ENCODE measurements at places on chromosomes 1 and 21.

DNA sequence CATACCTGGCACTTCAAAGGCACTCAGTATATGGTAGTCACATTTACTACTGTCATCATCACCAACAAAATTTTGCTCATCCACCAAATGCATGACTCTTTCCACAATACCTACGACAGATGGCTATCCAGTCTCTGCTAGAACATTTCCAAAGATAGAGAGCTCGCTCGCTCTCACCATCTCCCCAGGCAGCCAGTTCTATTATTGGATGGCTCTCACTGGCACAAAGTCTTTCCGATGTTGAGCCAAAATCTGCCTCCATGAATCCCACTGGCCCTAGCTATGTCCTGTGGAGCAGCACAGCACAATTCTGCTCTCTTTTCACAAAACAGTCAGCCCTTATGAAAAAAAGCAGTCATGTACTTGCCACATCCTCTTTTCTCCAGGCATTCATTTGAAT is 102.1 kb downstream of the DAB1 start:
- DNase-seq = no peak

- DNase-seq = no peak
Measured at GRCh38 chr1:117710710-117711109, 104.9 kb downstream of the TENT5C start.

DNA sequence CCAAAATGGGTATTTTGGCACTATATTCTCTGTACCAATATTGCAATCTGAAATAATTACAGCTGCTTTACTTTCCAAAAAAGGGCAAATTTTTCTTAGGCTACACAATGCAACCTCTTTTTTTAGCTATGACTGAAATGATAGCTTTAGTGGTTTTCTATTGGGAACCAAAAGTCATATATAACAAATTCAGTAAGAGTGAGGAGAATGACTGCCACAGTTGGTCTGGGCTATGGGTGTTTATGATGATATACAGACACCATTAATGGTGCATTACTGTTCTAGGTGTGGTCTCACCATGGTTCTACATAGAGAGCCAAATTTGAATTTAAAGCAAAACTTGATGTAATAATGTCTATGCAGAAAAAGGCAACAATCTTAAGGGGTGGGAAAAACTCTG is 72.3 kb upstream of the PTBP2 start:
- DNase-seq = no peak

DNA sequence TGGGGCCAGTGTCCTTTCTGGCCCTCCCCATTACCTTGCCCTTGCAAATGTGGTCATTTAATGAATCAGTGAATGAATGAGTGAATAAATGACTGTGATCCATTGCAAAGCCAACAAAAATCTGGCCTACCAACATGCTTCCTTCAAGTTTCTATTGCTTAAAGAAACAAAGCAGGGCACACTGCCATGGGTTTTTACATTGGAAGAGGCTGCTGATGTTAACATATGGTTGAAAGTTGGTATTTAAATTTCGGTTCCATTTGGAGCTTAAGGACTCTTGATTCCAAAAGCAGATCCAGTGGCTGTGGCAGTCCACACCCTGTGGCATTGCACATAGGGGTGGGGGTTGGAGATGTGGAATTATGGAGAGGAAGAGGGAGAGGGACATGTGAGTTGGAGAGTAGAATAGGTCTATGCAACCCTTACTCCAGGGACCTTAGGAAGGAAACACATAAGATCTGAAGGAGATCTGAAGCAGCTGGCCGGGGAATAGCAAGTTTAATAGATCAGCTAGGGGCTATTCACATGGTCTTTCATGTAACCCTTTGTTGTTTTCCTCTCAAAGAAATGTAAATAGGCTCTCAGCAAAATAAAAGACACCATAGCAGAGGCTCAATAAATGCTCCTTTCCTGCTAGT is 7.2 kb downstream of the ABCA4 start:
- DNase-seq = no peak

DNA sequence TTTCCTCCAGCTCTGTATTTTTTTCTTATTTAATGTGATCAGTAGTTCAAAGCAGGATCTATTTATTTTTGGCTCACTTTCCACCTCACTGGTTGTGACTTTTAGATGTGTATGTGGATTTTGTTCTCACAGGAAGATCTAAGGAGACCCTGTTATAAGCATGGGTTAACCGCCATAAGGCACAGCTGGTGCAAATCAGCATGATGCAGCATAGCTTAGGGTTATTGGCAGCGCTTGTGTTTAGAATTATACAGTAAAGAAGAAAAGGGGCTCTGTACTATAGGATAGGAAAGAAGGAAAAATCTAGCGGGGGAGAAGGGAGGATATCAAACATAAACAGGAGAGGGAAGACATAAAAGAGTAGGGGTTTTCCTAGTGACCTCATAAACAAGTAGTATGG is 26.9 kb upstream of the RGL1 start:
- DNase-seq = no peak

DNA sequence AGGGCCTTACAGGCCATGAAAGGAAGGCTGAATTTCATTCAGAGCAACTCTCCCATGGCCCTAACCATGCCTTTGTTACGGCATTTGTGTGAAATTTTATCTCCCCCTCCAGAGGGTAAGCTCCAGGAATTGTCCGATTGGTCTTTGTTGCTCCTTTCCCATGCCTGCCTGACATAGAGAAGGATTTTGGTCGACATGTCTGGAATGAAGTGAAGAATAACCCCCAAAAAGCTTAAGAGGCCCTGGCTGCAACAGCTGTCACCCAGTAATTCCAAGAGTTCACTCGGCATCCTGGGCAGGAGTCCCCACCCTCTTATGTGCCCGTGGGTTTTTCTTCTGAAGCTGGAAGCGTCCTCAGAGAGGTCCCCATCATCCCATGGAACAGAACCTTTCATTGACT is 20.6 kb downstream of the CDA start:
- no peak for DNase-seq

DNA sequence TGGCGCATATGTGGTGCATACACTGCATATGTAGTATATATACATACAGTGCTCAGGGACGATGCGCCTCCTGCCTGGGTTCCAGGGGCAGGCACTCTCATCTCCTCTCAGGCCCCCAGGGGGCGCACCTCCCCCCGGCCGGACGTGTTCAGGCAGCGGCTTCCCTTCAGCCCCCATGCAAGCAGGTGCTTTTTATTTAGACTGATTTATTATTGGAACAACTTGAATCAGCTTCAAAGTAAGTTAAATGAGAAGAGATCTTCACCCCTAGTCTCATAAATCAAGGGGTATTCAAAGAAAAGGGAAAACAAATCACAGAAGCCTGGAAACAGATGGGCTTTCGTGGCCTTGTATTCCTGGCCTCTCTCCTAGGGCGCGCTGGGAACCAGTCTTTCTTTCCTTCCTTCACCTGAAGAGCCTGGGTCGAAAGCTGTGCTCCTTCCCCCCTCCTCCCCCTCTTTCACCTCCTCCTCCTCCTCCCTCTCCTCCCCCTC is 64.6 kb downstream of the UBIAD1 start:
- DNase-seq = peak; percentile 14

DNA sequence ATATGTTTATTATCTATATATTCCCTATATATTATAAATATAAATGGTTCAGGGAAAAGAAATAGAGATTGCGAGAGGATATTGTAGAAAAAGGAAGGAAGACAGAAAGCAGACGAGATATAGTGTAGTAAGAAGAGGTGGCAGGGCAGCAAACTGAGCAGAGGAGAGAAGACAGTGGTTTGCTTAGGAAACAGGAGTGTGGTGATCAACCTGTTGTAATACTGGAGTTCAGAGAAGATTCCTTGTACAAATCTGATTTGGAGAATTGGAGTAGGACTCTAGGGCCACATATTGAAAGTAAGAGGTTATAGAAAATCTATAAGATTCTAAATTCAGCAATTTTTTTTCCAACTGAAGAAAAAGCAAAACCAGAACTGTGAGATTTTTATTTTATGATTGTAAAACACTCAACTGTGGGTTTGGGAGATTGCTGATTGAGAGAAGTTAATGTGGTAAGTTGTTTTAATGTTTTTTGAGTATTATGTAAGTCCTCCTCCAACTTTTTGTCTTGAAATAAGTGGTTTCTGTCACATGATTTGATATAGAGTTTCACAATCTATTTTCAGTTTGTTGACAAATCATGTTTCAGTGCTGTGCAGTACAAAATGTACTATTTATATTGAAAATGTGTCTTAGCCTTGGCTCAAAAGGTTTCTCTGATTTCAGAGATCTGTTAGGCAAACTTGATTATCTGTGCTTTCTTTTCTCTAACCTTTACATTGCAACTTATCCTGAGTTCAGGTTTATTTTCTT is 9.6 kb upstream of the AMY2B start:
- DNase-seq = no peak
